ENCODE measurements at places on chromosomes 5 and 9.

DNA sequence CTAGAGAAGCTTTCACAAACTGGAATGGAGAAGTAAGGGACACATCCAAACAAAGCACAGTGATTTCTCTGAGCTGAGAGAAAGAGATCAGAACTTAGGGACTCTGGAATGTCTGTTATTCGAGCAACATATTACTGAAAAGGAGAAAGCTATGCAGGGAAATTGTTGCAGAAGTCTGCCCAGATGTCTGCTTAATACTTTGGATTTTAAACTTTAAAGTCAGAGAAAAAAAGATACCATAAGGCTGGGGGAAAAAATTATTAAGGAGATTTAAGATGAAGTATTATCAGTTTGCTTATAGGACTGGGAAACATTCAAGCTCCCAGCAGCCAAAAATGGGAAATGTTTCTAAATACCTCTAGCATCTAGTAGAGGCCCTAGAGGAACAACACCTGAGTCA is 803.9 kb downstream of the TAF11L14 start:
- no peak for DNase-seq

DNA sequence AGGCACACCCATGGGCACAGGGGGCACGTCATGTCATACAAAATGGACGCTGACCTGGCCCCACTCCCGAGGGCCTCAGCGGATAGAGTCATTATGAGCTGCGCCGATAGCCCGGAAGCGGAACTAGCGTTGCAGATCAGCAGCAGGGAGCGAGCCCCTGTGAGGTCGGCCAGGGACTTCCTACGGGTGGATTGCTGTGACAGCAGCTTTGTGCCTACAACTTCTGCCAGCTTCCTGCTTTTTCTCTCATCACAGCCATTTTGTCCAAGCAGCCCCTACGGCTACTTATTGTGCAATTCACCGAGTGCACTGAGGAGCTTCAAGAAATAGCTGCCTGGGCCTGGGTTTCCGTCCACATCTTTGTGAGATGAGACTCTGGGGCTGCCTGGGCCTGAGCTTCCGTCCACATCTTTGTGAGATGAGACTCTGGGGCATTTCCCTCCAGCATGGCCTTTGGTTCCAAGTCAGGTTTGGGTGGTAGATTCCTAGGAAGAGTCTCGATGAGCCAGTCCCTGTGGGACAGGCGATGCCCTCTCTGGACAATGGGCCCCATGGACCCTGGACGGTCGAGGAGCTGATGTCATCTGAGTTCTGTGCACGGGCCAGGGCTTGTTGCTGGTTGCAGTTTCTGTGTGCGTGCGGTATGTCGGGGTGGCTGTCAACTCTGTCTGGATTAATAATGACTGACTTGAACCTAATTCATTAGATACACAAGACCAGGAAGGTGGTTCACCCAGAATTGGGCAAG is 67.0 kb upstream of the GNE start:
- no peak for DNase-seq

GRCh38 chr9:129208207-129209032 is 30.4 kb upstream of the IER5L start:
- DNase-seq, result no peak

DNA sequence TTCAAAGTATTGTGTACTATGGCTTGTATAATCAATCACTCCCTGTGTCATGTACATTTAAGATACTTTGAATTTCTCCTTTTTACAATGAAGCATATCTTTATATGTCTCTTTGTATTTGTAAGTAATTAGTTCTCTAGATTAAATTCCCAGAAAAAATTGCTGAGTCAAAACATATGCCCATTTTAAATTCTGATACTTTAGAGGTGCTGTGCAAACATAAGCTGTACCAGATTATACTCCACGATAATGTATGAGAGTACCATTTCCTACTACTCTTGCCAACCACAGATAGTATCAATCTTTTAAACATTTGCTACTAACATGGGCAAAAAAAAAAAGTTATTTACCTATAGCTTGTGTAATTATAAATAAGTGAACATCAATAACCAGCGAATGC is 18.3 kb downstream of the DCAF10 start:
- no peak for DNase-seq

DNA sequence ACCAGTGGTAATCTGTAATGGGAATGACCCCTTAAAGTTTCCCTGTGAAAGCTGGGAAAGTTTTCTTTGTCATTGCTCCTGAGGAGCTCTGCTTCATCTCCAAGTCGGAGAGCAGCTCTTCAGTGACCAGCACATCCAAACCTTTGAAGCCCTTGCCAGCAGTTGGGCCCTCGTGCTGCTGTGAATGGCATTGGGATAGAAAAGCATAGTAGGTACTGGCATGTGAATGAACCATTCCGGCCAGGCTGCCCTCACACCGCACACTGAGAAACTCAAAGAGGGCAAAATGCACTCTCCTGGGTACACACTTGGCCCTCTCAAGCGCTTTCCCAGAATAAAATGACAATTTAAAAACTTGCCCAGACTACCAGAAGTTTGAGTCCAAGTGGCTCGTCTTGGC is 1135.0 kb upstream of the WWC1 start:
- no peak for DNase-seq

GRCh38 chr9:4640027-4640426 is 22.1 kb upstream of the PLPP6 start:
- no peak for DNase-seq

DNA sequence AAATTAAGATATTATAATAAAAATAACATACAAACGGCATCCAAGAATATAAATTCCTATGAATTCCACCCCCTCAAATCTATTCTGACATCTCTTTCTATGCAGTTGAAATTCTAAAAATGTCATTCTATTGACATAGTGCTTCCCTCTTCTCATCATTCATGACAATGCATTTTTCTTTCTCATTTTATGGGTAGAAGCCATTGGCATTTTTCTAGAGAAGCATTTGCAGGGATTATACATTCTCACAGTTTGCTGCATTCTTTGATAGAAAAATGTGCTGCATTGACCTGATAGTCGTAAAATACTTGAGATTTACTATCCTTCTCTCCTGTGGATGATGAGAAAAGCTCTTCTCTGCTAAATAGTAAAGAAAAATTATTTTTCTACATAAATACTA is 760.9 kb upstream of the ACO1 start:
- no peak for DNase-seq

- DNase-seq, result no peak
Measured at GRCh38 chr9:135297456-135298075, 182.0 kb upstream of the PPP1R26 start.

GRCh38 chr5:5683174-5683573 is 260.7 kb downstream of the ICE1 start:
- DNase-seq, result no peak

GRCh38 chr5:147616421-147616820 is 106.6 kb upstream of the DPYSL3 start:
- no peak for DNase-seq

DNA sequence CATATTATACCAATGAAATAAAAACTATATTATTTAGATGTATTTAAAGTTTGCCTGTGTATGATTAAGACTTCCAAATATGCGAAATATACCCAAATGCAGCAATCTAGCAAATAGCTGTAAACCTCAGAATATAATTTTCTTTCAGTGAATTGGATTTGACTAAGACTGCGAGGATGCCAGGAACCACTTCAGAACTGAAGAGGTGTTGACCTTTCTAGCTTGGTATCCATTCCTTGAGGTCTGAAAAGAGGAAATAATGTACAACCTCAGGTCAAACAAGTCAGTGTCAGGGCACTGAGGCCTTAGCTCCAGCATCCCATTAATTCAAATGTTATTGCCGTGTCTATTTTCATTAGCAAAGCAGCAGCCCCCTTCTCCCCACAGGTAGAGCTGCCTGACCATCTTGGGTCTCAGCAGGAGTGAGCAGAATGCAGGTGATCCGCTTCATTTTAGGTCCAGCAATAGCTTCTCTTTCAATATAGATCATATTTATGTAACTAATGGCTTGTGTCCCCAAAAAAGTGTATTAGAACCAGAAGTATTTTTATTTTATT is 100.0 kb downstream of the KIAA1958 start:
- no peak for DNase-seq

GRCh38 chr9:34546834-34547827 is 24.3 kb upstream of the ENHO start:
- no peak for DNase-seq

DNA sequence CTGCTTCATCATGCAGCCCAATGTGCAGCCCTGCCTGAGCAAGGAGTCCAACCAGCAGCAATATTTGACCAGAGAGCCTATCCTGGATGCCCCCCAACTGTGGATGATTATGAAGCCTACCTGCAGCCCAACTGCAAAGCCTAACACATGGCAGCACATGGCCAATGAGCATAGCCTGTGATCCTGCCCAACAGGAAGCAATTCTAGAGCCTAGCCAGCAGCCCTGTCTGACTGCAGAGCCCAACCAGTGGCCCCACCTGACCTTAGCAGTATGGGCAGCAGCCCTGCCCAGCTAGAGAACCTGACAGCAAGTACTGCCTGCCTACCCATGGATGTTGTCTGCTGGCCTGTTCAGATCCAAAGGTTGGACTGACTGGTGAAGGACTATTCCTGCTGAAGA is 97.3 kb upstream of the SH3GL2 start:
- DNase-seq, result no peak

- no peak for DNase-seq
Measured at GRCh38 chr9:130421802-130422276, 22.9 kb upstream of the ASS1 start.

GRCh38 chr5:56605231-56605630 is 210.1 kb upstream of the MAP3K1 start:
- no peak for DNase-seq

DNA sequence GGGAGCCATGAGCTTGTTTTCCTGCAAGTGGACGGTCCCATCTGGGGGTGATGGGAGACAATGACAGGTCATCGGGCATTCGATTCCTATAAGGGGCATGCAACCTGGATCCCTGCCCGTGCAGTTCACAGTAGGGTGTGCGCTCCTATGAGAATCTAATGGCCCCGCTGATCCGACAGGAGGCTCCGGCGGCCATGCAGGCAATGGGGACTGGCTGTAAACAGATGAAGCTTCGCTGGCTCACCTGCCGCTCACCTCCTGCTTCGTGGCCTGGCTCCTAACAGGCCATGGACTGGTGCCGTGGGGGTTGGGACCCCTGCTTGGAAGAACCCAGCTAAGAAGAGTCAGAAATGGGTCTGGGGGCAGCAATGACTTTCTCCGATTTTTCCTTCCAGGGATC is 21.0 kb downstream of the PAEP start:
- no peak for DNase-seq

- no peak for DNase-seq
Measured at GRCh38 chr5:36300191-36300926, 1.3 kb downstream of the RANBP3L start.

DNA sequence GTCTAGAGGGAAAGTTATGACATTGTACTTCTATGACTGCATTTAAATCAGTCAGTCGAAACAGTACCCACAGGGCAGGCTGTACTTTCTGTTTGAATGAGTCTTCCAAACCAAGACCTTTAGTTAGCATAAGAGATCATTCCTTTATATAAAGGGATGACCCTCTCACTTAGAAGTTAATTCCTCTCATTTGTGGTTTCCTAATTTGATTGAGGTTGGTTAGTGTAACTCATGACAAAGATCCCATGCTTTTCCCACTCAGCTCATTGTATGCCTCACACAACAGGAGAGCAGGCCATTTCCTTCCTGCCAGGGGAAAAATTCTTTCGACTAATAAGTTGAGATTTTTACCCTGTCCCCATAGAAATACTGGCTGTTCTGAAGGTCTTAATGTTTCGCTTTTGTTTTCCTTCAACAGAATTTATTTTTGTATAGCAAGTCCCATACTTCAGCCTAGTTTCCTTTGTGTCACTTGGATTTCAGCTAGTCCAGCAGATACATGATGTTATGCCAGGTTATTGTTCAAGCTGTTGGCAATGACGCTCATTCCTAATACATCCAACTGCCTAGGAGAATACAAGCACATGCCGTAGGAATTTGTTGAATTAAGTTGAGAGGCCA is 500.7 kb downstream of the SPATA31D1 start:
- no peak for DNase-seq

DNA sequence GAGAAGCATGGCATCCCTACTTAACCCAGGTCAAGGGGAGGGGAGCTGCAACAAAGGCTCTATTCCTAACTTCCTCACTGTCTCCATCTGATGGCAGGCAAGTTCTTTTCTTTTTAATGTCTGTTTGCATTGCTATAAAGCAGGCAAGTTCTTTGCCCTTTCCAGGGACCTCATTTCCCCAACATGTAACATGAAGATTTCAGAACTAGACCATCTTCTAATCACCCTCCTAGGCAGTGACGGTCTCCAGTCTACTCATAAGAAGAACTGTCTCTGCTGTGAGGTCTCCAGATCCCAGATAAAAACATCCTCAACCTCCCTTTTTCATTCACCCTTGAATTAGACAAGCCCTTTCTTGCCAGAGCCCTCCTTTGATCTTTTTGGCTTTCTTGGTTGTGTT is 42.1 kb downstream of the PPP1R2B start:
- DNase-seq, result no peak
